Epithelial cell of prostate (primary cell): ENCODE measurements at places on chromosomes 13 and 19.

- no peak for DNase-seq
Observed at GRCh38 chr19:4733755-4734345, 10.2 kb upstream of the DPP9 start.

- DNase-seq, result no peak
Observed at GRCh38 chr13:32932376-32932775, 83.8 kb upstream of the KL start.

GRCh38 chr19:1651568-1652291 lies 685 bp downstream of the TCF3 start:
- DNase-seq, result no peak

DNA sequence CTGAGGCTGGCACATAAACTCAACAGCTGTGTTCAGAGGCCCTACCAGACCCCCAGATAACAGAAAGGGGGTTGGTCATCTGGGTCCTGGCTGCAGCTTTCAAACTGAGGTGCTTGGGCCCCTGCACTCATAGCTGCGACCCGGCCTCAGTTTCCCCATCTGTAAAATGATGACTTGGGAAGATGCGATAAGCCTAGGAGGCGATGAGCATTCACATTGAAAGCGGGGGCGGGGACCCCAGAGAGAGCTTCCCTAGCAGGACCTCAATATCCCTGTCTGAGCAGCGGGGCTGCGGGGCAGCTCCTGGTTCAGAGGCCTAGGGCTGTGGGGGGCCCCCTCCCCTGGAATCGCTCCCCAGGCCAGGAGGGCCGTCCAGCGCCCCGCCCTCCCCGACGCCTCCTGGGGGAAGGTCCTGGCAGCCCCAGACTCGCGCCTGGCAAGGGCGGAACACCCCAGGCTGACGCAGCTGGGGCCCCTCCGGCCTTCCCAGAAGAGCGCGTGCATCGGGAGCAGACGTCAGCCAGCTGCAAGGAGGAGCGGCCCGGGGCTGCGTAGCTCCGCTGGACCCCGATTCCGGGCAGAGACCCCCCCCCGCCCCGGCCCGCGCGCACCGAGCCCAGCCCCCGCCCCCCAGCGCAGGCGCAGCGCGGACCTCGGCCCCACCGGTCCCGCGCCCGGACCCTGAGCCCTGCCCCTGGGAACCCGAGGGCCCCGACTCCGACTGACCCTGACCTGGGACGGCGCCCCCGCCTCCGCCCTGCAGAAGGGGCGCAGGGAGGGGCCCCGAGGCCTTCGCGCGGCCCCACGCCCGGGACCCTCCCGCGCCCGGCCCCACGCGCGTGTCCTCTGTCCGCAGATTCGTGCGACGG lies 3.5 kb downstream of the FSTL3 start:
- no peak for DNase-seq

- DNase-seq, result peak; percentile 90
Observed at GRCh38 chr19:38674388-38675171, 27.1 kb downstream of the ACTN4 start.

GRCh38 chr13:95391362-95391761 lies 90.1 kb upstream of the ABCC4 start:
- no peak for DNase-seq

DNA sequence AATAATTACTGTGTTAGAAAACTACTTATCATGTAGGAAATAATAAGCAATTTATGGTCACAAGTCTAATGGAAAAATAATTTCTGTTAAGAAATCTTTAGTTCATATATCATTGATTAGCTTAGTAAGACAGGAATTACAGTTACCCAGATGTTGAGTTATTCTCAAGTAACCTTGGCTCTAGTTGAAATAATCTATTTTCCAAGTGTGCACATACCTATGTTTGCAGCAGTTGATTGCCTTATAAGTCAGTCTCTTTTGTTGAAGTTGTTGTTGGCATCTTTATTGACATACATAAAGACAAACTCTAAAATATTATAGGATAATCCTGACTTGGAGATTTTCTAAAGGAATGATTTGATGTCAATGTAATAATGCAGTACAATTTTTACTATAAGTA lies 511.4 kb upstream of the KLF12 start:
- DNase-seq, result no peak

GRCh38 chr13:50235604-50236342 lies 220.5 kb downstream of the KCNRG start:
- DNase-seq, result no peak

GRCh38 chr19:40320558-40320935 lies 27.6 kb downstream of the C19orf47 start:
- no peak for DNase-seq

DNA sequence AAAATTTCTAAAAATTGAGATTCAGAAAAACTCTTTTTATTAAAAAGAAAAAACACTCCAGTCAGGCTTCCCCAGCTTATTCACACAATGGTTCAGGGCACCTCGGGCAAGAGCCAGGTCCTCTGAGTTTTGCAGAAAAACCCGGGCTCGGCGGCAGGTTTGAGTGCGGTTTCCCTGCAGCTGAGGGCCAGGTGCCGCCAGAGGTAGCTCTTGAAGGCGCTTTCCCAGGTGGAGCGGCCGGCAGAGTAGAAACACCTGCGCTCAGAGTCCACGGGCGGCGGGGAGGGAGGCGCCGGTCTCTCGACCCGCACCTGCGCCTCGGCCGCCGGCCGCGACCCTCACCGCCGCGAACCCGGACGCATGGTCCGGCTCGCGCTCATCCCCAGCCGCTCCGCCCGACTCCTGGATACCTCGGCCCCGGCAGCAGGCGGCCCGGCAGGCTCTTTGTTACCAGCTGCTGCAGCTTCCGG lies 444 bp downstream of the PROSER1 start:
- DNase-seq, result no peak

DNA sequence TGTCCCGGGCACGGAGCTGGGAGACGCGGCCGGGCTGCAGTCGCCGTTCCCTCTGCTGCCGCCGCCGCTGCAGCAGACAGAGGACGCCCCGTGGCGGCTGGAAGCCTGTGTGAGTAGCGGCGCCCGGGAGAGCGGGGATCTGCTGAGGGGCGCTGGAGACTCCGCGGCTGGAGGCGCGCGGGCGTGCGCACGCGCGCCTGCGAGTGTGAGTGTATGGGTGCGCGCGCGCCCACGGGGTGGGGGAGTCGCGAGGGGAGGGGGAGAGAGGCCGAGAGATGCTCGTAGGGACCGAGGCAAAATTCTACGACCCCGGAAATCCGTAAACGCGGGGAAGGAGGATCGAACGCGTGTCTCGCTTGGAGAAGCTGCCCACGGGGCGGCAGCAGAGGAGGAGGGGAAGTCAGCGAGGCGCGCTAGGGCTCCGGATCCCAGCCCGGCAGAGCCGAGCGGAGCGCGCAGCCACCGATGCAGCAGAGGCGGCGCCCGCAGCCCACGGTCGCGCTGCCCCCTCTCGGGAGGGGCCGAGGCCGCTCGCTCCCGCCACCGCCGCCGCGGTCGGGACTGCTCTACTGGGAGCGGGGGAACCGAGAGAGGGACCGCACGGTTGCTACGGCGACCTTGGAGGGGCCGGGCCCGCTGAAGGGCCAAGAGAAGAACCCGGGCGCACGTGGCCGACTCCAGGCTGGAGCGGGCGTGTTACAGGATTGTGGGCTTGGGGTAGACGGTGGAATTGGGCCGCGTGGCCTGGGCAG lies at the start of gene ENOX1:
Gene ENOX1, minus strand, starts transcription at position 207 of the 752 bp plus-strand sequence.
- DNase-seq, result no peak

- no peak for DNase-seq
Observed at GRCh38 chr19:29311191-29311790, 98.3 kb upstream of the UQCRFS1 start.

DNA sequence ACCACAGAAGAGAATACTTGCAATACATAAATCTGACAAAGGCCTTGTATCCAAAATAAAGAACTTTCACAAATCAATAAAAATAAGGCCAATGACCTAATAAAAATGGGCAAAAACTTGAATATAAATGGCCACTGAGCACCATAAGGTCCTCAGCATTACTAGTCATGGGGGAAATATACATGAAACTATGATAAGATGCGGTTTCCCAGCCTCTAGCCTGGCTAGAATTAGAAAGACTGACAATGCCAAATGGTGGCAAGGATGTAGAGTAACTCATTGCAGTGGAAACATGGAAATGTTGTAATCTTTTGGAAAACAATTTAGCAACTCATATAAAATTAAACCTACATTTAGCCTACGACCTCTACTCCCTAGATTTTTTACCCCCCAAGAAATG lies 227.1 kb downstream of the GGACT start:
- DNase-seq, result no peak

DNA sequence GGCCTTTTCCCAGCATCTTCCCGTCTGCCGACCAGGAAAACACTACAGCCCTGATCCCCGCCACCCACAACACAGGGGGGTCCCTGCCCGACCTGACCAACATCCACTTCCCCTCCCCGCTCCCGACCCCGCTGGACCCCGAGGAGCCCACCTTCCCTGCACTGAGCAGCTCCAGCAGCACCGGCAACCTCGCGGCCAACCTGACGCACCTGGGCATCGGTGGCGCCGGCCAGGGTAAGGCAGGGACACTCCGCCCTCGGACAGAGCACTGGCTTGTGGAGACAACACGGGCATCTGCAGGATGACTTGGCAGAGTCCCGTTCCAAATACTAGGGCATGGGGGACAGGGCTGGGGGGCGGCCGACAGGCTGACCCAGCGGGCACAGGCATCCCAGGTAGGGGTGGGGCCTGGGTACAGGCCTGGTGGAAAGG lies 31.1 kb downstream of the COMP start:
- no peak for DNase-seq

GRCh38 chr13:110306340-110306959 lies 507 bp downstream of the COL4A1 start:
- DNase-seq, result no peak

DNA sequence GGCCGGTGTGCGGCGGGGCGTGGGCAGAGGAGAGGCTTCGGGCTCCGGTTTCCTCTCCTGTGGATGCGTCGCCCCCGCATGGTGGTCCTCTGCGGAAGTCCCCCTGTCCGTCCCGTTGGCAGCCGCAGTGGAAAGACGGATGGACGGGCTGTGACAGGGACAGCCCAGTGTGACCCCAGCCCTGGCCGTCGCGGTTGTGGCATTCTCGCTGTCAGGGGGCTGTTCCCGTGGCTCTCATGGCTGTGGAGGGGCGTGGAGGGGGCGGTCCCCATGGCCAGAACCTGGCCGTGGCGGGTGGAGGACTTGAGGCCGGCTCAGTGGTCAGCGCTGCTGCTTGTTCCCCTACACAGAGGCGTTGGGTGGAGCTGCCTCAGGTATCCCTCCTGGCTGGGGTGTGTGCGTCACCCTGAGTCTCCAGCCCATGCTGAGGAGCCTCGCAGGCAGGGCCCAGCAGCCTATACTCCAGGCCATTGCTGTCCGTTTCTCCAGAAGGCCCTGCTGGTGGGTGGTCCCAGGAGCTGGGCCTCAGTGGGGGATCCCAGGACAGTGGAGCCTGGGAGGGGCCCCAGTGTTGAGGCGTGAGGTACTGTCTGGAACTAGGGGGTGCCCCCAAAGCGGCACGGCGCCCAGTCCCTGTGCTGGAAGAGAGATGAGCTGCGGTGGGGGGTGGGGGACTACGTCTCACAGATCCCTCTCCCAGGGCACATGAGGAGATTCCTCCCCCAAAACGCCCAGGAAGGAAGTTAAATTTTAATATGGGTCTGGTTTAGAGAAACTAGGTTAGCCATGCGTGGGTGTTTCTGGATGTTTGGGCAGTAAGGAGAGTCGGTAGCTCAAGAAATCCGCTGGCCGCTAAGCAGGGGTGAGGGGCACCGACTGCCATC lies 20.3 kb downstream of the CSNK1G2 start:
- no peak for DNase-seq
